ENCODE measurements at places on chromosomes 2 and 18.

- no peak for DNase-seq
Observed at GRCh38 chr2:138744713-138745112, 35.5 kb downstream of the NXPH2 start.

DNA sequence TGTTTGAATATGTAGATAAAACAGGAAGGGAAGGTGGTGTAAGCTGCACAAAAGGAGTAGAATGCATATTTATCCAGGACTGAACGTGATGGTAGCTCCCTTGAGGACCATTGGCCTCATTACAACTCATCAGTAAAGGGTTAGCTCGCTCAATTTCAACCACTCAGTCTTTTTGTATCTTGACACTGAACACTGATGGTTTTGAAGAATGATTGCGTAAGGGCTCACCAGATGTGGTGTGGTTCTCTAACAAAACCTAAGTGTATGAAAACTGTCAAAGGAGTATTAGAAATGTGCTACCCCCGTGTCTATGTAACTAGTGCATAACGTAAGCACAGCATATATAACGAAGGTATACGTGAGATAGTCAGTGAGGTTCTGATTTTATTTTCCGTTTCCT is 272.4 kb upstream of the THSD7B start:
- DNase-seq, result no peak

DNA sequence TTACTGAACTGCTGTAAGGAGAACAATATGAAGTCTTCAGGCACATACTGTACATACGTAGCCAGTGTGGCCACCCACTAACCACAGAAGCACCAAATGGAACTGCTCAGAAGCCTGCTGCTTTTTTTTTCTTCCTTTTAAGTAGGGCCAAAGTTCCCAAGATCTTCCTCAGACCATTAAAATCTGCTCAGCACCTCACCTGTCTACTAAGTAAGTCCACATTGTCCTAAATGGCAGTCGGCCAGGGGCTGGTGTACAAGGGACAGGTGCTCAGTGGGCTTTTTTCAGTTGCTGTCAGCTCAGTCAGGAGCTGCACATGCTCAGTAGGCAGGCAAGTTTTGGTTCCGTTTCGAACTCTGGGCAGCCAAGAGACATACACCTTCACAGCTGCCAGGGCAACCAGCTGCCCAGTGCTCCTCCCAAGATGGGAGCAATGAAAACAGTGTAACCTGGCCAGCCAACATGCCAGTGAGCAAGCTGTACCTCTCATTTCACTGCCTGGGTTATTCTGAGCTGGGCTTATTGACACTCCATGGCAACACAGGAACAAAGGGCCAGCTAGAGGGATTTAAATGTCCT is 86.1 kb downstream of the ACVR1 start:
- no peak for DNase-seq

DNA sequence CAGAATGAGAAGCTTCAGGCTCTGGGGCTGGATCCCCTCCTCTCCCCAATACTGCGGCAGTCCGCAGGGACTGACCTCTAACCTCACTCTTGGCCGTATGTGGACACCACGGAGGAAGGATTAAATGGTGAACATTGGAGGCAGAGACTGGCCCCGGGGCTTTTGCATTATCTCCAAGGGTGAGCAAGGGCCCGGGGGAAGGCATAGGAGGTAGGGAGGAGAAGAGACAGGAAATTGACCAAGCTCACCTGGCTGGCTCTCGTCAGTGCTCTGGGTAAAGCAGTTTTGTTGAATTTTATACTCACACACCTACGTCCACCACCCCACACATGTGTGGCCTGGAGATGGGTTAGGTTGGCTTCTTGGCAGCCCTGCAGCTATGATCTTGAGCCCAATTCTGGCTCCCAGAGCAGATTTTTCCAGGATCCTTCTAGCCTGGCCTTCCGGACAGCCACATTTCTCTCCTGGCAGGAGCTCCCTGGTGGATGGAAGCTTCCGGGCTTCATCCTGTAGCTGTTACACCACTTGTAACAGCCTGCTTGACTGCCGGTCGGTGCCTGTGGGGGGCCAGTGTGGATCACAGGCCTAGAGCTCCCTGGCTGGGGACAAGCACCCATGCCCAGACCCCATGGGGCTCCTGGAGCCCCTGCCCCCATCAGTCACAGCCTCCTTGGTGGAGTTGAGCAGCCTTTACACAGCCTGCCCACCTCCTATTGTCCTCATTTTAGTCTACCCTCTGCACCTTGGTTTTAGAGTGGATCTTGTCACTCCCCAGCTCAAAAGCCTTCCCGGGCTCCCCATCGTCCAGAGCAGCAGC is 7.6 kb downstream of the ITM2C start:
- DNase-seq, result no peak

- no peak for DNase-seq
Observed at GRCh38 chr2:55776479-55776878, 82.8 kb upstream of the PNPT1 start.

GRCh38 chr18:2896990-2897389 is 50.2 kb downstream of the EMILIN2 start:
- DNase-seq, result no peak

GRCh38 chr2:149747456-149747855 is 159.9 kb upstream of the MMADHC start:
- DNase-seq, result no peak

DNA sequence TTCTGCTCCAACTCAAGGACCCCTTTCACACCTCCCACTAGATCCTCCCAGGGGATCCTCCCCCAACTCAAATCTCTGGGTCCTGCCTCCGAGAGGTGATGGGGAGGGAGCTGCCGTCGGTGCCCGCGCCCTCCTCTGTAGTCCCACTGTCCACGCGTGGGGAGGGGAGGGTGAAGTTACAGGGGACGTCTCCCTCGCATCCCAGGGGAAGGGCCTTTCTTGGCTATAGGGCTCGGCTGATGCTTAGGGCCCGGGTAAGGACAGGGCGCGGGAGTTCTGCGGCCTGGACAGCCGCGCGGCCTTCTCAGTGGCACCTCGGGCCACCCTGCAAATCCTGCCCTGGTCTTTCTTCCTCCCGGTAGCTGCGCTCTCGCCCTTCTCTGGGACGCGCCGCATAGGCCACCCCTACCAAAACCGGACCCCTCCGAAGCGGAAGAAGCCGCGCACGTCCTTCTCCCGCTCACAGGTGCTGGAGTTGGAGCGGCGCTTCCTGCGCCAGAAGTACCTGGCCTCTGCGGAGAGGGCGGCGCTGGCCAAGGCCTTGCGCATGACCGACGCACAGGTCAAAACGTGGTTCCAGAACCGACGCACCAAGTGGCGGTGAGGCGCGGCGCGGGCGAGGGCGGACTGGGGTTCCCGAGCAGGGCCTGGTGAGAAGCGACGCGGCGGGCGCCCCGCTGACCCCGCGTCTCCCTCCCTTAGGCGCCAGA is 1.2 kb downstream of the TLX2 start:
- DNase-seq, result no peak

DNA sequence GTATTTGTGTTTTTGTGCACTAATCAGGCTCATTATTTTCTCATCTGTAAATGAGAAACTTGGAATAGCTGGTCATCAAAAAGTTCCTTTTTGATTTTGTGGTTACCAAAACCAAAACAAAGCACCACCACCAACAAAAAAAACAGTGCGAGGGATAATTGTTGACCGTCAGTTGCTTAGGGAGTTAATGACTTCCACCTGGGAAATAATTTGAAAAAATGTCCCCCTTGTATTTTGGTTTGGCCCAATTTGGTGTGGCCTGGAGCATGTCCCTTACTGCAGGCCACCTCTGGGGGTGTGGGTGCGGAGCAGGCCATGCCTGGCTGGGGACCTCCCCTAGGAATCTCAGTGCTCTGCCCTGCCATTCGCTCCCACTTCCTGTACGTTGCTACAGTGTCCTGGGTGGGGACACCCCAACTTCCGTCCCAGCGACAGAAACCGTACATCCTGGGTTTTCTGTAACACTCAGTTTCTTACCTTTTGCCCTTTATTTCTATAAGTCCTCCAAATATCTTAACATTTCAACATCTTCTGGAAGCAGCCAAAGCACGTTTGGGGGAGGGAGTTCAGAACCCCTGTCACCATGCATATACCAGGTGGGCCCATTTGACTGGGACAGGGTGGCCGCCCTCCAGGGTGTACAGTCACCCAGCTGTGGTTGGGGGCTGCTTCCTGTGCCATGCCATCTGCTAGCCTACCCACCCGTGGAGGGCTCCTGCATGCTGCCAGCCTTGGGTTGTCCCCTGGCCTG is 31.3 kb downstream of the NCK2 start:
- no peak for DNase-seq

GRCh38 chr2:240957656-240958365 is 40.6 kb upstream of the SNED1 start:
- no peak for DNase-seq
